ENCODE measurements at places on chromosomes 7 and 10.

DNA sequence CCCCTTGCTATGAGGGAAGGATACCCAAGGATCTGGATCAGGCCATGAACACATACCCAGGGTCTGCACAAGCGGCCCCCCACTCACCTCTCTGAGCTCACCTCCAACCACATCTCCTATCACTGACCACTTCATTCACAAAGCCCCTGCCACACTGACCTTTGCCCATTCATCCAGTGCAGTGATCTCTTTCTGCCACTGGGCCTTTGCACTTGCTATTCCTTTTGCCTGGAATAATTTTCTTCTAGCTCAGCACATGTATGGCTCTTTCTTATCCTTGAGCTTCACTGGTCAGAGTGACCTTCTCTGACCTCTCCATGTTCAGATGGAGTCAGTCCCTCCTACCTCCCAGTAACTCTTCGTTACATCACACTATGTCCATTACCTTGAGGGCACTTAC lies 48.3 kb downstream of the ADRA2A start:
- DNase-seq, result no peak

DNA sequence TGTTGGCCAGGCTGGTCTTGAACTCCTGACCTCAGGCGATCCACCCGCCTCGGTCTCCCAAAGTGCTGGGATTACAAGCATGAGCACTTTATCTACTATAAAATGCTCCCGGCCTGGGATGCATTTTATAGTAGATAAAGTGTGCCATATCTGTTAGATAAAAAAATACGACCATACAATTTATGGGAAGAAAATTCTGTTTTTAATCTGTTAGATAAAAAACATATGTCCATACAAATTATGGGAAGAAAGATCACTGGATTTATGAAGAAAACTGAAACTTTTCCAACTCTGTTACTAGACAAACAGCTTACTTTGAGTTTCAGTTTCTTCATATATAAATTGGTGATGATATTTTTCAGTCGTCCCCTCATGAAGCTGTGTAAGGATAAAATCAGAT lies 4.5 kb downstream of the TSPAN13 start:
- no peak for DNase-seq

DNA sequence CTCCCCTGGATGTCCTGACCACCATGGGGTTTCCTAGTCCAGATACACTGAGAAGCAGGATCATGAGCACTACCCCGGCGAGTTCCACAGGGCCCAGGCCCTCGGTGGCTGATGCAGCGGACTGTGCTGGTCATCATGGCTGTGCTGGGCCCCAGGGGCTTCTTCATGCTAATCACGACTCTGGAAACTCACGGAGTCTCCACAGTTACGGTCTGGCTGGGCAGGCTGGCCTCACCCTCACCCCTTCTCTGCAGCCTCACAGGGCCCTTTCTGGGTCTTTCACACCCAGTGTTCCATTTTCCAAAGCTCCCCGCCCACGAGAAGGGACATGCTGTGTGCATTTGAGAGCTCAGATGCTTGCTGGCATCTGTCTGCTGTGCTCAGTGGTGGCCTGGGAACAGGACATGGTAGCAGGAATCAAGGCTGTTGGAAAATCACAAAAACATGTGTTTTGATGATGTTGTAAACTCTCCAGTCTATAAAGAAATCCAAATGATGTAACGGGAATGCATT lies 119.0 kb downstream of the PTPN20 start:
- no peak for DNase-seq

DNA sequence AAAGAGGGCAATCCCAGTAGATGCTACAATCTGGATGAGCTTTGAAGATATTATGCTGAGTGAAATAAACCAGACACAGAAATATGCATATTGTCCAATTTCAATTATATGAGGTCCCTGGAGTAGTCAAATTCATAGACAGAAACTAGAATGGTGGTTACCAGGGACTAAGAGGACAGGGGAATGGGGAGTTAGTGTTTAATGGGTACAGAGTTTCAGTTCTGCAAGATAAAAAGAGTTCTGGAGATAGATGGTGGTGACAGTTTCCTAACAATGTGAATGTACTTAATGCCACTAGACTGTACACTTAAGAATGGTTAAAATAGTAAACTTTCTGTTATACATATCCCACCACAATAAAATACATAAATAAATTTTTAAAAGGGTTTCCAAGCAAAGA lies 236.6 kb downstream of the ELMO1 start:
- no peak for DNase-seq

GRCh38 chr10:119595676-119596515 lies 868 bp downstream of the TIAL1 start:
- no peak for DNase-seq

- DNase-seq, result no peak
These were observed 245.3 kb downstream of the KCNMA1 start for GRCh38 chr10:77392236-77392721.

DNA sequence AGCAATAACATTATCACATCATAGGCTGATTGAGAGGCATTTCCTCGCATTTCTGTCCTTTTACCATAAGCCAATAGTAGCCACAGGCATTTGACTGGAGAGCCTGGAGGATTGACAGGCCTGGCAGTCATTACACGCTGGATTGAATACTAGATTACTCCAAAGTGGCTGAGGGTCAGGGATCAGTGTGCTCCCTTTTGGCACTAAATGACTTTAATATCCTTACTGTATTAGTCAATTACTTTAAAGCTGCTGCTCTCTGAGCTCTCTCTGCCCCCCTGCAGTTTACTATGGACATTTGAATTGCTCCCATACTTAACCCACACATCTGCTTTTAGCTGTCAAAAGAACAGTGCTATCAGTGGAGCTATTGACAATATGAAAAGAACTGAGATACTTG lies 302.0 kb downstream of the TFEC start:
- DNase-seq, result peak; percentile 98

- no peak for DNase-seq
These were observed 59.9 kb upstream of the DNAJB6 start for GRCh38 chr7:157276731-157277562.

GRCh38 chr10:25641595-25641994 lies 292.4 kb upstream of the MYO3A start:
- no peak for DNase-seq

- no peak for DNase-seq
These were observed 32.4 kb downstream of the SPDYE6 start for GRCh38 chr7:102323914-102324195.

DNA sequence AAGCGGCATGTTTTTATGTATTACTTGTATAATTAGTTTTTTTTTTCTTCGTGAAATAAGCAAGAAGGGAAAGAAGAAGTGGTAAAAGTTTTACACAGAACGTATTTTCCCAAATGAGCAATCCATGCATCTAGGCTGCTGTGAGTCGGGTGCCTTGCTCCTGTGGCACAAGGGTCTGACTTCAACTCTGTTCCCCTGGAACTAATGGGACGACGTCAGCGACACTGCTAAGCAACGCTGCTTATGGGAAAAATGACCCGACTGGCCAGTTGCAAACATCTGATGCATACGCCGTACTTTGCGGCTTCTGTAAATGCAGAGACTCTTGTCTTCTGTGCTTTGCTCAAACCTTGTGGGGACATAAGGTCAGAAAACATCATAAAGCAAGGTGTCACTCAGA lies 66.3 kb downstream of the MPP7 start:
- DNase-seq, result no peak

- DNase-seq, result no peak
These were observed 1.1 kb upstream of the VOPP1 start for GRCh38 chr7:55573234-55573900.

- DNase-seq, result no peak
These were observed 432.9 kb downstream of the GATA3 start for GRCh38 chr10:8487346-8487745.

DNA sequence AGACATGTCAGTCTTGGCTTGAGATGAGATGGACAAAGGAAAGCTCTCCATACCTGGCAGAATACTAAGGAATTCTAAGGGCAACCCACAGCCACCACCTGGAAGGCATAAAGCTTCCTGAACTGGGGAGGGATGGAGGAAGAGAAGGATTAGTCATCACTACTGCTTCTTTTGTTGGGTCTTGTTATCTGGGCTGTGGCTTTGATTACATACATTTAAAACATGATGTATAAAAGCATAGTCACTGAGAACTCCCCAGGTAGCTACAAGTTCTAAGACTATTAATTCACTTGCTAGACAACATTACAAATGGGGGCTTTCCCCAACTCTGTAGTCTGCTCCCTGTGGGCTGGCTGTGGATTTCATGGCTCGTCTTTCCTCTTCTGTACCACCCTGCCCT lies 58.2 kb downstream of the RBM33 start:
- no peak for DNase-seq

DNA sequence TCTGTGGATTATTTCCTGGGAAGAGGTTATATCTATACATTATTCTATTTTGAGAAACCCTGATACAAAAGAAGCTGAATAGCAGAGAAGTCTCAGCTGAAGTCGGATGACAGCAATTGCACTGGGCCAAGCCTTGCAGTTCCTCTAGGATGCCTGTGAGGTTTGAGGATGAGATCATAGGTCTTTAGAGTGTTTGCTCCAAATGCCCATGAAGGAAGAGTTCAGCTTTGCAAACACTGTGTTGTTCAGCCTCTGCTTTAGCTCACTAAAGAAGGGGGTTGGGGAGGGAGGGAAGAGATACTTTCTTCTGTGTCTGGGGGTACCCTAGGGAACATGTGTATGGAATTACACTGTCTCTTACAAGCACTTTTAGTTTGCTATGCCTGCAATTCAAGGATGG lies 282.5 kb upstream of the NRP1 start:
- DNase-seq, result no peak

DNA sequence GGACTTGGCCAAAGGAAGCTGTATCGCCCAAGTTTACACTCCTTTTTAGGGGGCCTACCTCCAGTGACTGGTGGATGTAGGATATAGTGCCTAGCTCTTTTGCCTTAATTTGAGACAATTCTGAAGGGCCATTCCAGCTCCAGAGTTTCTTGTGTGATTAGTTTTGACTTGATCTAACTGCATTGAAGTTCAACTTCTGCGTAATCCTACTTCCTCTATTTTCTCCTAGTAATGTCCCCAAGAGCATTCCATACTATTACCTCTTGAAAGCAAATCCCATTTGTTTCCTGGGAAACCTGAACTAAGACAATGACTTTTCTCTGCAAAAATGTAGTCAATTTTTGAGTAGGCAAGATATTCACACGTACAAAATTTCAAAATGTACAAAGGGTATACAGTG lies 4.7 kb upstream of the H2AZ2 start:
- DNase-seq, result no peak

GRCh38 chr7:43307522-43307921 lies 195.1 kb downstream of the HECW1 start:
- no peak for DNase-seq

GRCh38 chr7:88185650-88186049 lies 34.2 kb downstream of the SRI start:
- no peak for DNase-seq

DNA sequence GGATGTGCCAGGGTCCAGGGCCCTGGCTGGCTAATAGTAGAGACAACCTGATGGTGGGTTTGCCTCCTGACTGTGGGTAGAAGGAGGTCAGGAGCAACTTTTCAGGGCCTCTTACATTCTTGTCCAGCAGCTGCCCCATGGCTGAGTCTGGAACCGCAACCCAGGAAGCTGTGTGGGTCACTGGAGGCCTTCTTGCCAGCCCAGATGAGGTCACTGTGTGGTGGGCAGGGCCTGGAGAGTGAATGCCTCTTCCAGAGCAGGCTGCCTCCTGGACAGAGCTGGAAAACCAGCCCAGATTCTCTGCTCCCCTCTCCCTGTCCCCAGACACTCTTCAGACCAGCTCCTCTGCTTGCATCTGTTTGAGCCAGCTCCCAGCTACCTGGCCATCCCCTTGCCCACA lies 43.5 kb upstream of the LEP start:
- DNase-seq, result no peak

DNA sequence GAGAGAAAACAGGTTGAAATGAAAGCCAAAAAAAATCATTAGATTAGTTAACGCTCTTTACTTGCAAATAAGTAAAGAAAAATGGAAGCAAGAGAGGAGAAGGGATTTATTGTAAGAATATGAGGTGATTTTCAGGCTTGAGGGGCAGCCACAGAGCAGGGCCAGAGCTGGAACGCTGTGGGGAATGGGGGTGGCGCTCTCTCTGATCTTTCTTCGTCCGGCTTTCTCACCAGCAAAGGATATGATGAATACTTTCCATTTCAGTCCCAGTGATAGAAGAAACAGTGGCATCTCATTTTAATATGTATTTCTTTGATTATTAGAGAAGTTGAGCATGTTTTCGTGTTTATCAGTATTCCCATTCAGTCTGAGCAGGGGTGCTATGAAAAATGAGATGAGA lies 112.2 kb downstream of the SKIDA1 start:
- DNase-seq, result no peak

DNA sequence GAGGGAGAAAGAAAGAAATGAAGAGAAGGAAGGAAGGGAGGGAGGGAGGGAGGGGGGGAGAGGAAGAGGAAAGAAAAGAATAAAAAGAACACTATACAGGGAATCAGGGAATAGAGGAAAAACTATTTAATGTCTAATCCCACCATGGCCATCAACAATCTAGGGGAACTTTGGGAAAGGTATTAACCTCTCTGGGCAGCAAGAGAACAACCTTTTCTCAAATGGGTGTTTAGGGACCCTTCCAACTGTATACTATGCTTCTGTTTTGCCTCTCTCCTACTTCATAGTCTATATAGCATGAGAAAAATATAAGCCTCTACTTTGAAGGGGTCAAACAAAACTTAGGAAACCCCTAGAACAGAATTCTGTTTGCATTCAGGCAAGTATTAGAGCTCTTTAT lies 54.5 kb downstream of the CHCHD3 start:
- no peak for DNase-seq

GRCh38 chr10:46264336-46264735 lies 22.5 kb upstream of the ANTXRL start:
- no peak for DNase-seq

Data from NCI-H187 treated with DMSO at 0.1 percent for 48 hours (cell line).